T1000 (cell line): ENCODE measurements at places on chromosomes 1 and 21.

DNA sequence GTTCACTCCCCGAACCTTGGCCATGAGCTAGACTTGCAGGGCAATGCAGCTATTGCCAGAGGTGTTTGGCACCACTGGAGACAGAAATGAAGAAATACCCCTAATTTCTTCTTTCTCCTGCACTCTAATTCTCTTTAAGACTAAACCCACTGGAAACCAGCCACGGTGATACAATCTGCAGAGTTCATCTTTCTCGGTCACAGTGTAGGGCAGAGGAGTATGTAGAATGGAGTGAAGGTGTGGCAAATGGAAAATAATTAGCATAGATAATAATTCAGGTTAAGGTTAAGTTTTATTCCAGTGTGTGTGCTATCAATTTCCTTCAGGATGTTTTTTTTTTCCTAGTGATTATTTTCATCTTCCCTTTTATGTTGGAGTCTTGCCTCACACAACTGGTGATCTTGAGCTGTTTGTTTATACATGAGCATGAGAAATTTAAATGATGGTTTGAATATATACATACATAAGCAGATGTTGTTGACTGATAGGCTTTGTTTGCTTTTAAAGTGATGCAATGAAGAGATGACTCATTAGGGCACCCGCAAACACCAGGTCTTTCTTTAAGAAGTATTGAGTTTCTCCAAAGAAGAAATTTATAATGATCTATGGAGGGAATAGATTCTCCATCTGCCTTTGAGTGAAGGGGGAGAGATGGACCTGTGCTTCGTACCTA is 81.9 kb downstream of the SPATA17 start:
- no peak for DNase-seq

GRCh38 chr1:164664127-164664526 is 105.1 kb downstream of the PBX1 start:
- DNase-seq: no peak

- no peak for DNase-seq
Observed at GRCh38 chr21:33201956-33202355, 27.8 kb upstream of the IFNAR2 start.

DNA sequence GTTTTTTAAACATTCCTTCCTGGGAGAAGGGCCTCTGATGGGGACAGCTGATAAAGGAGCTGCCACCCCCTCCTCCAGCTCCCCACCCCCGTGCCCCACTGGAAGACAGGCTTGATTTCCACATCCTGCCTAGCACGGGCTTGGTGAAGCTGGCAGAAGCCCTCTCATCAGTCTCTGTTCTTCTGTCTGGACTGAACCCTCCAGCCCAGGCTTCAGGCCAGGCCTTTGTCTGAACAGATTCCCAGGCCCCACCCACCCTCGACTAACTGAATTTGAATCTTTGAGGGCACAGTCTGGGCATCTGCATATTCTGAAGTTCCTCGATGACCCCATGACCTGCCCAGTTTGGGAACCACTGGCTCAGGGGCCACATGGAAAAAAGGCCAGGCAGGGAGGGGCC is 75.3 kb downstream of the CD58 start:
- DNase-seq: no peak

DNA sequence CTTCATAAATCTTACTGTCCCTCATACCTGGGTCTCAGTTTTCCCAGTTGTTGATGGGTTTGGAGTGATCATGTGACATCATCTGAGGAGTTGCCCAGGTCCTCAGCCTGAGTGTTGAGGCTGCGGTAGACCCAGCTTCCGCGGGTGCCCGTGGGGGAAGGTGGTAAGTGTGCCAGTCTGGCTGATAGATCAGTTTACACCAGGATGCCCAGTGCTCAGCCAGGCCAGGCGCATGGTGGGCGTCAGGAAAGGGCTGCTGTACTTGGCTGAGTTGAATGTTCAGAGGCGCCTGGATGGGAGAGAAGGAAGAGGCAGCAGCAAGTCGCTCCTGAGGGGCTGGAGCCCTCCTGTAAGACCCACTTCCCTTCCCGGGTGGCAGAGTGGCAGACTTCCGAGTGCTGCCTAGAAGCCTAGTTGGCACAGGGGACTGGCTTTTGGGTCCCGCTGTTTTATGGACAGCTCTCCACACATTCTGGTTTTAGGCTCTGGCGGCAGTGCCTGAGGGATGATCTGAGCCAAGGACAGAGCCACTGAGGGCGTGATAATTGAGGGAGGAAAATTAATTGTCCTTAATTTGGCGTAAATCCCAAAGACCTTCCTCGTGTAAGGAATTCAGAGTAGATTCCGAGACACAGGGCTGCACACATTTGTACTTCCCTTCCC is 35.8 kb downstream of the PTPRF start:
- DNase-seq: no peak

- DNase-seq: peak; percentile 98
Observed at GRCh38 chr1:85607126-85607920, 26.8 kb downstream of the CCN1 start.

- no peak for DNase-seq
Observed at GRCh38 chr21:29390778-29391177, 92.1 kb downstream of the BACH1 start.
